IMR-90 (cell line): ENCODE measurements at places on chromosomes 2 and 18.
A peak's percentile ranks its signal among the peaks of the same experiment; 100 is the strongest.

GRCh38 chr2:159476329-159476728, 140.0 kb downstream of the BAZ2B start:
- peak; percentile 16 for DNase-seq

GRCh38 chr2:46643951-46644350, 164.6 kb downstream of the TMEM247 start:
- peak; percentile 64 for DNase-seq

DNA sequence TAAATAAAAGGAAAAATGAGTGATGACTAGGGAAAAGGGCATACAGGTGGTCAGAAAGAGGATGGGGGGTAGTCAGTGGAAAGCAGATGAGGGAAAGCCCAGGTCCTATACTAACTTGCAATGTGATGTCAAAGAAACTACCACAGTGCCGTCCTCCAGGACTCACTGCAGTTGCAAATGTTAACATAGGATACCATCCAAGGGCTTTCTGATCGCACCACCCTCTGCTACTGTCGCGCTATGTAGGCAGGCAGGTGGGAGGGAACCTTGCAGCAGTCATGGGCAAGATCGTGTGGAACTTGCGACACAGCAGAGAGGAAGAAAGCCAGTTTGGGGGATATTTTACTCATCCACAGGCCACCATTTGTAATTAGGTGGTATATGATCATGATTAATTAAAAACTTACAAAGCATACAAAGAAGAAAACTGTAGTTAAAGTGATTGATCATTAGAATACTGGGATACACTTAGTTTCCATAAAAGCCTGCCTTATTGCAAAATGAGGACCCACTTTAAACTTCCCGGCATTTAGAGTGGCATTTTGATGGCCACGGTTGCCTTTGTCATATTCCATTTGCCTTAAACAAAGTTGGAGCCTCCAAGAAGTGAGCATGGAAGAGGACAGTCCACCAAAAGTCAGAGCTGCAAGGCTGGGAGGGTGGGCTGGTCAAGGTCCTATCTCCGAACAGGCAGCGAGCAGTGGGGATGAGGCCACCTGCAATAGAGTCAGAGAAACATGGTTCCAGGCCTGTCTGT, 8.5 kb upstream of the ROCK2 start:
- no peak for DNase-seq

- DNase-seq = no peak
Observed at GRCh38 chr2:193527146-193527545, 1332.4 kb upstream of the TMEFF2 start.

DNA sequence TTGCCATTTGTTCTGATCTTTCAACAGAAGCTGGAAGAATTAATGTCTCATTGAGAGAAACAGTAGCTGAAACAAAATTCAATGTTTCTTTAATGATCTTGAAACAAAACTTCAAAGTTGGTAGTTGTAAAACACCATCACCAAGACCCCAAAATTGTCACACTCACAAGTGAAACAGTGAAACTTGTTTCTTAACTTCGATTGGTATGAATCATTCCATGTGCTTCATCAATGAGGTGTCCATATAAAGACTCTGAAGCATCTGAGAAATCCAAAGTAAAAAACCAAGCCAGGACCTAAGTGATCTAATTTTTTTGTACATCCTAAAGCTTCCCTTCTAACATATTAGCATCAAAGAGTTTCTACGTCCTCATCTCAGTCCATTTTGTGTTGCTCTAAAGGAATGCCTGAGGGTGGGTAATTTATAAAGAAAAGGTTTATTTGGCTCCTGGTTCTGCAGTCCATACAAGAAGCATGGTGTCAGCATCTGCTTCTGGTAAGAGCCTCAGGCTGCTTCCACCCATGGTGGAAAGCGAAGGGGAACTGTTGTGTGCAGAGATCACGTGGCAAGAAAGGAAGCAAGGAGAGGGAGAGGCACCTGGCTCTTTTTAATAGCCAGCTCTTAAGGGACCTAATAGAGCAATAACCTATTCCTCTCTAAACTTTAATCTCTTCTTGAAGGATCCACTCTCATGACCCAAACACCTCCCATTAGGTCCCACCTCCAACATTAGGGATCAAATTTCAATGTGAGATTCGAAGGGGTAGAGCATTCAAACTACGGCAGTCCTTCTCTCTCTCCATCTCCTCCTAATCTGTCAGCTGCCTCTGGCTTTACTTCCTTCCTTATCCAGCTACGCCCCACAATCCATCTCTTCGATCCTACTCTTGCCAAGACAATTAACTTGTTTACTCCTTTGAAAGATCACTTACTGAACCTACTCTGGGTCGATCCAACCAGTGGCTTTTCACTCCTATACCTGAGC, 20.7 kb upstream of the TLK1 start:
- no peak for DNase-seq

- DNase-seq = no peak
Observed at GRCh38 chr2:176234940-176235339, 34.3 kb upstream of the MTX2 start.

GRCh38 chr2:241865957-241866789, 3.4 kb upstream of the RTP5 start:
- peak; percentile 16 for DNase-seq

- DNase-seq = no peak
Observed at GRCh38 chr2:71929482-71929772, 218.2 kb downstream of the CYP26B1 start.

GRCh38 chr2:135056790-135057189, 4.7 kb downstream of the RAB3GAP1 start:
- DNase-seq = peak; percentile 41

- DNase-seq = no peak
Observed at GRCh38 chr2:22855081-22855480, 529.9 kb upstream of the KLHL29 start.

DNA sequence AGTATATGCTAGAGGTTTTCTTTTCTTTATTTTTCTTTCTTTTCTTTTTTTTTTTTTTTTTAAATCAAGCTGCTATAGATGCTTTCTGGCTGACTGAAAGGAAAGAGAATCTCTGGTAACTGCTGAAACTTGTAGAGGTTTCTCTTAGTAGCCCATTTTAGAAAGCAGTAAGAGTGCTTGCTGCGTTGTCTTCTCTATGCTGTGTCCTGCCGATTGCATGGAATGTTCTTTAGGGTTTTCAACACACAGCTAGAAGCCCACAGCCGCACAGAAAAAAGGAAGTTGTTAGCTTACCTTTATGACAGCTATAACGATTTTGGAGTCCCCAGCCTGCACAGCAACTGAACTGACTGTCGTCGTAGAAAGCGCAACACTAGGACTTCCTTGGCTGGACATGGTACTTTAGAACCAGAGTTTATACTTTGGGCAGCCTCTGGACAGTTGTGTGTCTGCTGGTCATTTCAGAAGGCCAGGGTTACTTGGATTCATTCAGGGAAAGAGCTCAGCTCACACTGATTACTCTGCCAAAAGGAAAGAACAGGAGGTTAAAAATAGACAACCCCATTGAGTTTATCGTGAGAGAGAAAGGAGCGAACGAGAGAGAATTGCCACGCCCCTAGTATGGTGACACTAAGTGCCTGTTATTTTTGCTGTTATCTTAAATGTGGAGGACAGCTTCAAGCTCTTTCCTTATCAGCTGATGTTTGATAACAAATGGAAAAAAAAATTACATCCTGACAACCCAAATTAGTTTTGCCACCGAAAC, at the start of gene CCDC141:
CCDC141 (minus strand) TSS at position 592 of the 766 bp plus-strand sequence; CDS start at position 396, 196 bp downstream.
- no peak for DNase-seq

DNA sequence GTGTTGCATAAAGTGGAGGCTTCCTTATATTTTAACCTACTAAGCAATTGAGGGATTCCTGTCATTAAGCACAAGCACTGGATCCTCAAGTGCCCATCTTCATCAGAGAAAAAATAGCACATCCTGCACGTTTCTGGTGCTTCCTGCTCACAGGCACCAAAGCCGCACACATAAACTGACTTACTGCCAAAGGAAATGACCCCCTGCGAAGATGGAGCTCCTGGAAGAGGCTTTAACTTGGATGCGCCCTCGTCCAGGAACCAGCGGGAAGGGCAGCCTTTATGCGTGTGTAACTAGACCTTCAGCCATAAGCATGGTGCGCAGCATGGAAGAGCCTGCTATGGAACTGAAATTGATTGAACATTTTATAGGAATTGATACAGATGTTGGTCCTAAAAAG, 188.7 kb downstream of the FTCDNL1 start:
- DNase-seq = no peak

DNA sequence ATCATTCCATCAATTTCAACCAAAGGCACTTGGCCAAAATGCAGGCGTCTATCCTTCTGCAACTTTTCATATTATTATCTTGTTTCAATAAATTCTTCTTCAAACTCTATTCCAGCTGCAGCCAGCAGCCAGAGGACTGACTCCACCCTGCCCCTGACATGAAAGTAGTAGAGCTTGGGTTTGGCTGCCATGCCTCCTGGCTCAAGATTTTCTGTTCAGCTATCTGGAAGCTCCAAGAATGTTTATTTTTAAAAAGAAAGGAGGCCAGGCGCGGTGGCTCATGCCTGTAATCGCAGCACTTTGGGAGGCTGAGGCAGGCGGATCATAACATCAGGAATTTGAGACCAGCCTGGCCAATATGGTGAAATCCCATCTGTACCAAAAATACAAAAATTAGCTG, 4.9 kb downstream of the DNAH7 start:
- DNase-seq = no peak

DNA sequence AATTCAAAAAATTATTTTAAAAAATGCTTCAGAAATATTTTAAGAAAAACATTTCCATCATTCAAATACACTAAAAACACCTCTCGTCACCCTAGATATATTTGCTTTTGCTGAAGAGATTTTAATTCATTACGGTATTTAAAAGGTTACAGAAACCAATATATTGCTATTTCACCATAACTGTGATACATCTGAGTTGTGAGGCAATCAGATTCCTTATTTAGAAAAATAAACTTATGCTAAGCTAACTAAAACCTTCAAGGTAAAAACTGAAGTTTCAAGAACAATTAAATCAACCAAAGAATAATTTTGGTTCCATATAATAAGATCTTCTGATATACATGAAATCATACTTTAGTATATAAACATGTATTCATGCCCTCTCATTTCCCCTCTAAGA, 32.8 kb downstream of the PELI1 start:
- DNase-seq = peak; percentile 12

DNA sequence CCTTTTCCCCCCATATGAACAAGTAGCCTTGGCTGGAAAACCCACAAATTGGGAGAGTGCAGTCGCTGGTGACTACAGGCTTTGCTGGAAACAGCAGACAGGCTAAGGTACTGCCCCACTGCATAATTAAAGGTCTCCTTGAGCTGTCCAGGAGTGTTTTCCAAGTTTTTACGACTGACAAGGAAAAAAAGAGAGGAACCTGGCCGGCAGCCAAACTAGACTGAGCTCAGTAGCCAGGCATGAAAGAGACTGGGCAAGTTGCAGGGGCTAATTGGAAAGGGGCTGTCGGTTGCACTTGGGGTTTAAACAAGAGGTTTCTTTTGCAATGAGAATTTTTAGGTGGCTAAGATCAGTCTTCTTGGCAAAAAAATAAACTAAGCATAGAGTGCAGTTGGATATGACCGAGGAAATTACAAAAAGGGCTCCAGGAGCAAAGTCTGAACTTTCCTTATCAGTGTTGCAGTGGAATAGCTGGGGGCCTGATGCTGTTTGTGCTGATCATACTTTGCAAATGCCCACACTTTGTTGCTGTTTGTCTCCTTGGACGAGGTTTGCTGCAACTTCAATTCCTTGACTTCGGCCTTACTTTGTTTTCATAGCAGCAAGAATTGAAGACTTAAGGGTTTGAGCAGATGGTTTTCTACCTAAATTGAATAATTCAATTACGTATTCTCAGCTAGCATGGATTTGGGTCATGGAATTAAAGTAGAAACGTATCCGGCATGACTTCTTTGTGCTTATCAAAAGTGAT, 2.1 kb downstream of the GULP1 start:
- DNase-seq = peak; percentile 78

DNA sequence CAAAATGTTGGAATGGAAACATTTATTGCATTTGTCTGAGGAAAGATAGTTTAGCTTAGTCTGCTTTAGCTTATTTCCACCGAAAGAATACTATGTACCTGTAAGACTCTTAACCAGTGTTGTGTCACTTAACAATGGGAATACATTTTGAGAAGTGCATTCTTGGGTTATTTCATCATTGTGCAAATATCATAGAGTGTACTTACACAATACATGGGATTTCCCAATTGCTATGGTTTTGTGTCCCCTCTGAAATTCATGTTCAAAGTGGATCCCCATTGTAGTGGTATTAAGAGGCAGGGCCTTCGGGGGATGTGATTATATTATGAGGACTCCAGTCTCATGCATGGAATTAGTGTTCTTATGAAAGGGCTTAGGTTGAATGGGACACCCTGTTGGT, 249.4 kb upstream of the UBE2E3 start:
- DNase-seq = peak; percentile 27

DNA sequence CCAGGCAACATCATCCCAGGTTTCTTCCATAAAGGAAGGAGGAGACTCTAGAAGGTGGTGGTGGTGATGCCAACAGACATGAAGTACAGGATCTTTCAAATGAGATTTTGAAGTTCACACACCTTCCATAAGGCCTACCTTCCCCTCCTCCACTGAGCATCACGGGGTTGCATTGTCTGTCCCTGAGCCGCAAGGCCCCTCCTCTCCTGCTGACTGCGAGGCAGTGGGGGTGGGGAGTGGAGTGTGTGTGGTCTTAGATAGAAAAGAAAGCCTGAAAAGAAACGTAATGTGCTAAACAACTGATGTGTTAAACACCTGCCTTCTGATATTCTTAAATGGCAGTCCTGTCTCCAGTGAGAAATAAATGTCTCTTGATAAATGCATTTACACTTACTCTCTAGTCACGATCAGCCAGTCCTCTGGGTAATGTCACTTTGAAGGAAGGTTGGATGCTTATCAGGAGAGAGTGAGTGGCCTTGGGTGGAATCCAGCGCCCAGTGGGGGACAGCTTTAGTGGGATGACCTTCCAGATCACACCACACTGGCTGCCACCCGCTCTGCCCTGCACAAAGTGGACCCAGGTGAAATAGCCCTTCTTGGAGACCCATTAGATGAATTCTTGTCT, 5.5 kb upstream of the SCYGR5 start:
- no peak for DNase-seq

DNA sequence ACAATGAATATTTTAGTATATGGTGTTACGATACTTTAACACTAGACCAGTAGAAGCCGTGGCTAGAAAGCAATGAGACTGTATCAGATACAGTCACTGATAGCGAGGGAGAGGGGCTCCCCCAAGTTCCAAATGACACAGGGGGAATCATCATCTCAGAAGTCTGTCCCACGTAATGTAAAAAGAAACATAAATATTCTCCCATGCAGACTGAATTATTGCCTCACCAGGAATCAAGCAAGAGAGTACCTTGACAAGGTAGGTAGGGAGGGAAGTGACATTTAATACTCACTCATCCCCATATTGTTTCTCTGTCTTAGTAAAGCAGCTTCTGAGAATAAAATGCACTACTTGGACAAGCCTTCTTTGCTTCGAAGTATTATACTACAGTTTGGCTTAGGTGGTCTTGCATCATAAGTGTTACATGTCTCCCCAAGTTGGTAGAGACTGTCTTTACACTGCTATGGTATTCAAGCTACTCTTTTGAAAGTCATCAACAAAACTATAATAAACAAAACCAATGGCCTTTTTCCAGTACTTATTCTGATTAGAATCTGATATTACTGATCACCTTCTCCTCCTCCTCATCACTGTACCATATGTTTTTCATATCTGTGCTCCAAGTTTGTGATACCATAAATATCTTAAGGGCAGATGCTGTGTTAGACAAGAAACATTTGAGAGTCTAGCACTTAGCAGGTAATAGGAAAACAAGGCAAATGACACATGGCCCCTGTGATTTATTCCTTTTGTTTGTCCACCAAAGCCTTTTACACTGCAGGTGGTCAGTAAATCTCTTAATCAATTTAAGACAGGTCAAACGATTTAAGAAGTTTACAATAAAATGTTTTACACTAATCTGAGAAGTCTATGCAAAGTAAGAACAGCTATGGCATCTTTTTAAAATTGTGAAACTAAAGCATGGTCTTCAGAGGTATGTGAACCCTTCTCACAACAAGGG, 2.7 kb downstream of the LAPTM4A start:
- DNase-seq = no peak
